ENCODE measurements at places on chromosomes 11 and 22.
A peak's percentile ranks its signal among the peaks of the same experiment; 100 is the strongest.

GRCh38 chr22:24289741-24290163 is 19.1 kb downstream of the SPECC1L start:
- DNase-seq = no peak

- DNase-seq = peak; percentile 80
Measured at GRCh38 chr11:57460022-57460757, at the start of gene RTN4RL2. Gene RTN4RL2, plus strand, starts transcription at chr11:57460528. Its CDS starts 338 bp downstream, at chr11:57460866.

DNA sequence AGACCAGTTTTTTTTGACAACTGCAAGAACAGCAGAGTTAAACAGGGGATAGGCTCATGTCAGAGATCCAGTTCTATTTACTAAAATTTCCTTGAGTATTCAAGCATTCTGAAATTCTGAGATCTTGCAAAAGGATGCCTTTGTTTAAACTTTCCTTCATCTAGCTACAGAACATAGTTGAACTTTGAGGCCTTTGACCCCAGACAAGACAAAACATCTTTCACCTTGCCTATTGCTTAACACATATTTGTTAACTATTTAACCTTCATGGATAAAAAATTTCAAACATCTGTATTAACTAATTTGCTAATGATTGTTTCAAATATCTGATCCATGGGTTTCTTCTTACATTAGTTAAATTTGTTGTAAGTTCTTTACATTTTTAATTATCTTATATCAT is 38.2 kb downstream of the GLYATL1 start:
- no peak for DNase-seq

GRCh38 chr22:40039482-40040115 is 44.8 kb downstream of the FAM83F start:
- no peak for DNase-seq

DNA sequence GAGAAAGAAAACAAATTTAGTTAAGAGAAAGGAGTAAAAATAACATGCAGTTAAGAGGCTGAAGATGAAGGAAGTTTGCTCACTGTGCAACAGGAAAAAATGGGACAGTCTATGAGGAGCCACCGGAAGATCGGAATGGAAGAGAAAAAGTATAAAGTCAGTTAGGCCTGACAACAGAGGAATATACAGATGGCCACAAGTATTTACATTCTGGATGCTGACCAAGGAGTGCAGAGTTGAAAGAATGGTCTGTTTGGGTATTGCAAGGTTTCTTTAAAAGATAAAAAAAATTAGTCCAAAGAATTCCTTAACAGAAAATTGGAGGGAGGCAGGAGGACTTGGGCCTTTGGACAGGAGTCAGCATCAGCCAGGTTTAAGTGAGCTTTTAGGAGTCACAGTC is 37.5 kb downstream of the RBFOX2 start:
- DNase-seq = no peak

DNA sequence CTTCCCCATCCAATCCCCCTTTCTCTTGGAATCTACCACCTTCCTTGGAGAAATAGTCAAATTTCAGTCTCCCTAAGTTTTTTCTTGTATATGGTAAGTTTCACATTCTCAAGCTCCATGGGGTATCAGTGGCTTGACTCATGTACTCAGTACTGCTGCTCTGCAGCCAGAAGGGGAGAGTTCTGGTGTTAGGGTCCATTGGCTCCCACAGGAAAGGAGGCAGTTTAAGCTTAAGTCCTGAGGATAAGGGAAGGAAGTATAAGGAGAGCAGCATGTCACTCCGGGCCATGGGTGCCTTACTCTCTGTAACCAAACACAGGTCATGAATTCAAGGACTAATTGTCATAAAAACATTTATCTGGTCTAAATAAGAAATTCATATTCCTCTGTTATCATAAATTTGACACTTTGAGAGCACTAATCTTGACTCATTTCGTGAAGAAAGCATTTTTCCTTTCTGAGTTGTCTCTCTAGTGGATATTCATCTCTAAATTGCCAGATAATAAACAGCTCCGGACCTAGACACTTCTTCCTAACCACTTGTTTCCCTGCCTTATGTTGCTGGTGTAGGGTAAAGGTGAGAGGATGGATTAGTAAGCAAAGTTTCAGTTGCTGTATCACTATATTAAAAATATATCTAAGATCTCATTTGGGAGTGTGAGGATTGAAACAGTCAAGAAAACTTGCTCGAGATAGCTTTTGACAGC is 20.1 kb upstream of the SORL1 start:
- no peak for DNase-seq

GRCh38 chr11:74679513-74679865 is 51.7 kb downstream of the CHRDL2 start:
- DNase-seq = peak; percentile 20

All from H9 (cell line).